ENCODE measurements at places on chromosomes 16 and 17.

GRCh38 chr16:88869673-88869980, 3.2 kb upstream of the PABPN1L start:
- DNase-seq, result no peak

GRCh38 chr17:14308965-14309879, 8.3 kb downstream of the HS3ST3B1 start:
- DNase-seq, result peak; percentile 89

DNA sequence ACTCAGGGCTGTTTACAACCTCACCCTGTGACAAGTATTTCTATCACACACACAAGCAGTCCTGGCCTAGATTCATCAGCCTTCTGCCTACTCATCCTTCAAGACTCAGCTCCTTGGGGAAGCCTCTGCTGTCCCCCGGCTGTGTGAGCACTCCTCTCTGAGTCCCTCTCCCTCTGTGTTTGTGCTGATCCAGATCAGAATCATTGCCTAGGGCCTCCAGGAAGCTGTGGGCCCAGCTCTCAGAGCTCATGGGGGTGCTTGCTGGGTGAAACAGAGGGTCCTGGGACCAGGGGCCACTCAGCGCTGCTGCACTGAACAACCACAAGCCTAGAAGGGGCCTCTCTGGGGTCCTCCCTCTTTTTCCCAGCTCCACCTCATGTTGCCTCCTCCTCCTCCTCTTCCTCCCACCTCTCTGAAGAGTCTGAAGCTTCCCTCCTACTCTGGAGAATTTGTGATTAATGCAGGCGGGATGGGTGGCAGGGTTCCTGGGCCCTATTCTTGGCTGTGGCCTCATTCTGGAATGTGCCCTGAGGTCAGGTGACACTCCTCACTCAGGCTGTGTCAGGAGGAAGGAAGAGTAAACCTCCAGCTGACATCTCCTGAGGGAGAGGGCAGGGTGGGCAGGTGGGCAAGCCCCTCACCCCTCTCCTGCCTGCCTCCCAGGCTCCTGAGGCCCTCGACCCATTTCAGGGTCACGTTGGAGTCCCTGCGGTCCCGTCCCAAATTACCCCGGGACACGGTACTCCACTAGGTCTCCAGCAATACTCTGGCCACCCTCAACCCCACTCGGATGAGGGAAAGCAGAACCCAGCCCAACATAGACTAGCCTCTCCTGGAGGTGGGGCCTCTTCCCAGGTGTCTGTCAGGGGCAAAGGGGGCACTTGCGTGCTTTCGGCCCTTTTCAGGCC, 10.1 kb downstream of the WFIKKN2 start:
- DNase-seq, result no peak

GRCh38 chr17:77129568-77130301, 11.0 kb upstream of the SEC14L1 start:
- no peak for DNase-seq

- DNase-seq, result no peak
Measured at GRCh38 chr17:3712811-3713463, 10.8 kb upstream of the HASPIN start.

DNA sequence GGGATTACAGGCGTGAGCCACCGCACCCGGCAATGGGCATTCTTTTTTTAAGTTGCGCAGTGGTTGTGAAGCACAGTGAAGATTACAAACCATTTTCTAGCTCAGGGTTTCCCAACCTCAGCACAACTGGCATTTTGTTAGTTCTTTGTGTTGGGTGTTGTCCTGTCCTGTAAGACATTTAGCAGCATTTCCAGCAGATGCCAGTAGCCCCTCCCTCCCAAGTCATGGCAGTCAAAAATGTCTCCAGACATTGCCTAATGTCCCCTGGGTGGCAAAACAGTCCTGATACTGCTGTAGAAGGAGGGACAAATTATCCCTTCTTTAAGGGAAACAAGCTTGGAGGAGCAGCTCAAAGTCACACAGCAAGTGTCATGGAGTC, 15.6 kb downstream of the PLK1 start:
- DNase-seq, result no peak

GRCh38 chr16:27222249-27223225, 19.2 kb downstream of the KDM8 start:
- no peak for DNase-seq

- peak; percentile 59 for DNase-seq
Measured at GRCh38 chr17:32519228-32520103, 32.7 kb downstream of the CDK5R1 start.

- DNase-seq, result no peak
Measured at GRCh38 chr16:30096862-30097563, 1.0 kb upstream of the YPEL3 start.

- no peak for DNase-seq
Measured at GRCh38 chr17:2157081-2157480, 102.2 kb downstream of the HIC1 start.

- DNase-seq, result no peak
Measured at GRCh38 chr17:34154961-34155730, 99.9 kb upstream of the CCL2 start.

DNA sequence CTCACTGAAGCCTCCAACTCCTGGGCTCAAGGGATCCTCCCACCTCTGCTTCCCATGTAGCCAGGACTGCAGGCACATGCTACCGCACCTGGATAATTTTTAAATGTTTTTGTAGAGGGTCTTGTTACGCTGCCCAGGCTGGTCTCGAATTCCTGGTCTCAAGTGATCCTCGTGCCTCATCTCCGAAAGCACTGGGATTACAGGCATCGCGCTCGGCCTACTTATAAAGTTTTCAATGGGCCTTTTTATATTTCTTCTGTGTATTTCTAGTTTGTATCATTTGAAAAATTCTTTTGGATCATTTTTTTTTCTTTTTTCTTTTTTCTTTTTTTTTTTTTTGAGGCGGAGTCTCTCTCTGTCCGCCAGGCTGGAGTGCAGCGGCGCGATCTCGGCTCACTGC, 7.3 kb upstream of the TLCD3A start:
- no peak for DNase-seq

All from T follicular helper cell (primary cell).